ENCODE measurements at places on chromosomes 7 and 10.

GRCh38 chr7:50866343-50867033, 83.8 kb upstream of the GRB10 start:
- no peak for DNase-seq

DNA sequence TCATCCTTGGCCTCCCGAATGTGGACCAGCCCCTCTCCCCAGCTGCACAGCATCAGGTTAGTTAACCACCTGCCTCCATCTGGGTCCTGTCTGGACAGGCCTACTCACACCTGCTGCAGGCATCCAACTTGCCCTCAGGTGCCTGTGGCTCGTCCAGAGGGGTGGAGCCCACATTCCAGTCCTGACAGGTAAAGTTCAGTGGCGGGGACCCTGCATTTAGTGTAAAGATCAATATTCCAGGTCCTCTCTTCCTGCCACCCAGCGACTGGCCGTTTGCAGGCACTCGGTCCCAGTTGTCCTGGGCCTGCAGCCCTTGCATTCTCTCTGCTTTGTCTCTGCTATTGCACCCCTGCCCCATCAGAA, 15.0 kb downstream of the HTRA1 start:
- DNase-seq = no peak

DNA sequence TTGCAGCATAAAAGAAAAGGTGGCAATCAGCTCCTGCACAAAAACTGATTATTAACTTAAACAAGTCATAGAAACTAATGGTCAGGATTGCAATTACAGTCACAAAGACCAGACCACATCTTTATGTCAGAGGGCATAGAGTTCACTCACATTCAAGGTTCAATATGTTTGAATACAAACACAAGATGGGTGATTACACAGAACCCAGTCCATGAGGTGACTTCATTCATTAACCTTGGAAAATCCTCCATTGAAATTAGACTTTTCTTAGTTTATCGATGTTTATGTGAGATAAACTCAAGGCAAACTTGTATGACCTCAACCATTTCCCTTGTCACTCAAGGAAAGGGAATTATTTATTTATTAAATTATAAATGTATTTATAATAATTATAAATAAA, 388.6 kb upstream of the LRRTM3 start:
- DNase-seq = no peak

DNA sequence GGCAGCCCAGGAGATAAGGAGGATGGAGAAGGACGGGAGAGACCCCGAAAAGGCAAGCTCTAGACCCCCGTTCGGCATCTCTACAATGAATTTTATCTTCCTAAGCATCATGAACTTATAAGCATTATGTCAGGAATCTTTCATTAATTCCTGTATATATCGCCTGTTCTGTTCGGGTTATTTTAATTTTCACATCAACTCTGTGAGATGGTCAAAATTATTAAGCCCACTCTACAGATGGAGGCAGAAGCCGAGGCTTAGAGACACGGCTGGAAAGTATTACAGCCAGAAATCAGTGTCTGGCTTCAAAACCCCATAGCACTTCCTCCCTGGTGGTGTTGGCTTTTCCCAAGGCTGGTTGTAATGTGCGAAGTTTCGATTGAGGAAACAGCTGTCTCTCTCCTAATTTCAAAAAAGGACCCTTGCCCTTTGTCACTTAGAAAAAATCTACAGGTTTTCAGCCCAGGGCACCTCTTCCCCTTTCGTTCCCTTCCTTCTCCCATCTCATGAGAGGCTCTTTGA, 1.5 kb upstream of the GRM8 start:
- DNase-seq = no peak

- DNase-seq = no peak
Measured at GRCh38 chr7:128335730-128336129, 8.0 kb downstream of the RBM28 start.

DNA sequence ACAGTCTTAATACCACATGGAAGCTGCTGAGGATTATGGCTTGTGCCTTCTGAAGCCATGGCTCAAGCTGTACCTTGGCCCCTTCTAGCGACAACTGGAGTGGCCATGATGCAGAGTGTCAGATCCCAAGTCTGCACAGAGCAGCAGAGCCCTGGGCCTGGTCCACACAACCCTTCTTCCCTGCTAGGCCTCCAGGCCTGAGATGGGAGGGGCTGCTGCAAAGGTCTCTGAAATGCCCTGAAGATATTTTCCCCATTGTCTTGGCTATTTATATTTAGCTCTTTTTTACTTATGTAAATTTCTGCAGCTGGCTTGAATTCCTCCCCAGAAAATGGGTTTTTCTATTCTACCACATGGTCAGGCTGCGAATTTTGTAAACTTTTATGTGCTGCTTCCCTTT, 804.6 kb upstream of the ZWINT start:
- DNase-seq = no peak

DNA sequence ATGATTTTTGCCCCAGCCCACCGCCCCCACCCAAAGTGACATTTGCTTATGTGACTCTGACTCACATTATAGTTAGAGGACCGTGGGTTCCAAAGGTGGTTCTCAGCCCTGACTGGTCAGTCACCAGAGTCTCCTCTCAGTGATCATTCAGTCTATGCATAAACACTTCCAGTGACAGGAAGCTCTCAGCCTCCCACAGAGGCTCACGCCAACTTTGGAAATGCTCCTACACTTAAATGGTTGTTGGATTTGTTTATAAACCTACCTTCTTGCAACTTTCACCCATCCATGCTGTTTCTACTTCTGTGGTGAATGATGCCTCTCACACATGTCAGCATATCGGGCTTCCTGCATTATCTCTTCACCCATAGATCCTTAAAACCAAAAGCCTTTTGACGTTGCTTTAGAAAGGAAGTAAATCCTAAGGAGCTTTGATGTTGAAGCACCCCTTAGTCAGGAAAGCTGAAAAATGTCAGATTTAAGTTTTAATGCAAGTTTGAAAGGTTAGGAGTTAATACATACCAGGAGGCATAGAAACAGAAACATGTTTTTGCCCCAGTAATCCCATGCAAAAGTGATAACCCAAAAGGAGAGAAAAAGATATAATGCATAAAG, 46.5 kb upstream of the FGL2 start:
- DNase-seq = no peak
